ENCODE measurements at places on chromosomes 1 and 21.

DNA sequence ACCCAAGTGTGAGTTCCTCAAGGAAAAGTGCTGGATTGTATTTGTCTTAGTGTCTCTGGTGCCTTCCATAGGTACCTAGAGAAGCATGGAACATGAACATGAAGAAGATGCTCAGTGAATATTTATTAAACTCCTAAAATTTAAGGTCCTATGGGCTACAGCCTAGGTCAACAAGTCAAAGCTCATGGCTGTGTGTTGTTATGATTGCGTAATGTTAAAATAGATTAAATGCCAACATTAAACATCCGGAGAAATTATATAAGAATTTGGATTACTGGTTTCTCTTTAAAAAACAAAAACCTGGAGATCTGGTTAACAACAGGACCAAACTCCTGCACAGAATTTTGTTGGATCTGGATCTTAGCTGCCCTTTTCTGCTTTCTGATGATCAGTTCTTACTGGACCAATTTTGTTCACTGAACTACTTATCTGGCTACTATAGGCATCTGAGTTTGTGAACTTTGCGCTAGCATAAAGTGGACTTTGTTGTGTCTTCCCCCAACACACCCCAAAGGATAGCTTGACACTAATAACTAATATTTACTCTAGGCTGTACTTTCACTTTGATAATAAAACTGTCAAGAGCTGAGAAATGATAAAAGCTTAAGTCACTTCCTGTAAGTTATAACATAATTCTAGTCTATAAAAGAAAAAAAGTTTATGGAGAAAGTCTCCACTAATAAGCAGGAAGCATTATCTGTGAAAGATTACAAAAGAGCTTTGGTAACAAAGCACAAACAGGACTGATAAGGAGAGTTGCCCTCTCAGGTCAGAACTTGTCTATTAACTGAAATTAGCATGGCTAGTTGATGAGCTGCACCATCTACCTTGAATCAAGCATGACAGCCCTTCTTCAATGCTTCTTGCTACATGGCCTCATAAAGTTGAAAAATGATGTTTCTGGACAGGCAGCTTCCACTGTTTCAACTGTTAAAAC is 20.7 kb downstream of the F5 start:
- DNase-seq: no peak

- DNase-seq: no peak
These were observed 20.5 kb upstream of the ZBTB18 start for GRCh38 chr1:244030481-244031040.

GRCh38 chr1:183780757-183781156 is 24.2 kb upstream of the RGL1 start:
- no peak for DNase-seq

- no peak for DNase-seq
These were observed 461.9 kb downstream of the LRRIQ3 start for GRCh38 chr1:73736125-73736524.

DNA sequence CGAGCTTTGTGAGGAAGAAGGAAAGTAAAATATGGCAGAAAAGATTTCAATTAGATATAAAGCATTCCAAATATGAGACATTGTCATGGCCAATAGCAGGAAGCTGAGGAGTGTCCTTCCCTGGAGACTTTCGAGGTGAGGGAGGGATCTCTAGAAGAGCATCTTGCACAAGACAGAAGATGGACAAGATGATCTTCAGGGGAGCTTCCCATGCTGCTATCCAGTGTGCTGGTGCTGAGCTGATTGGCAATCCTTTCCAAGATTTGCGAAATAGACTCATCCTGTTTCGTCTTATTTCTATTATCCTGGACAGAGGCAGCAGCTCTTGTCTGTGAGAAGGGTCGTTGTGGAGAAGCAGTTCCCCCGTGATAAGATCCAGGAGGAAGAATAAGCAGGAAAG is 342.0 kb upstream of the CAMK1G start:
- DNase-seq: no peak

DNA sequence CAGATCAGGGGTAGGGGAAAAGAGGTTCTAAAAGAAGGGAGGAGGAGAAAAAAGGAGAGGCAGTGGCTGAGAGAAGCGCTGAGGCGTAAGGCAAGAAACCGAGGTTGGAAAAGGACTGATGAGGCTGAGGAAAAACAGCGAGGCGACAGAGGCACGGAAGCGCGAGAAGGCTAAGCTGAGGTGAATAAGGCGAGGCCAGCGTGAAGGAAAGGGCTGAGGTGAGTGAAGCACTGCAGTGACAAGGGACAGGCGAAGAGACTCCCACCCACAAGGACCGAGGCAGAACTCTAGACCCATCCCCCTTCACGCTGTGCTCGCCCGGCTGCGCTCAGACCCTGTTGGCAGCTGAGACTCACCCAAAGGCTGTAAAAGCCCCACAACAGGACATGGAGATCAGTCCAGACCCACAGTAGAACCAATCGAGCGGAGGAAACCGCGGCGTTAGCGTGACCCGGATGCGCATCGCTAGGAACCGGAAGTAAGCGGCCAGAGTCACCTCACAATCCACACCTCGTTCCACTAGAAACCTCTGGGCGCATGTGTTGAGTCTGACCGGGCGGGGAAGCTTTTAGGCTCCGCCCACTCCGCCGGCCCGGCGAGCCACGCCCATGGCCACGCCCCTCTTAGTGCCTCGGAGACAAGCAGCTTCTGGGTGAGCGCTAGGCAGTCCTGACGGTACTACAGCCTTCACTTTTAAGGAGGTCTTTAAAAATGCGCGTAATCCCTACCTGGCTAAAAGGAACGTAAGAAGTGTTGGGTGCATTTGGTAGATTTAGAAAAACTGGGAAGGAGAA is at the start of gene EYA3:
Gene EYA3 (minus strand): TSS at position 443 of the 794 bp plus-strand sequence. CDS start 30,584 bp downstream, outside the sequence.
- DNase-seq: peak; percentile 99

GRCh38 chr21:31014891-31015290 is 23.4 kb downstream of the KRTAP19-8 start:
- no peak for DNase-seq
